Stimulated activated CD8-positive, alpha-beta memory T cell treated with anti-CD3 and anti-CD28 coated beads, Interleukin-7, amount 100 ng/mL, for 1 hour (primary cell): ENCODE measurements at places on chromosomes 16 and 17.

- no peak for DNase-seq
Measured at GRCh38 chr16:74277974-74278373, 18.6 kb upstream of the PSMD7 start.

DNA sequence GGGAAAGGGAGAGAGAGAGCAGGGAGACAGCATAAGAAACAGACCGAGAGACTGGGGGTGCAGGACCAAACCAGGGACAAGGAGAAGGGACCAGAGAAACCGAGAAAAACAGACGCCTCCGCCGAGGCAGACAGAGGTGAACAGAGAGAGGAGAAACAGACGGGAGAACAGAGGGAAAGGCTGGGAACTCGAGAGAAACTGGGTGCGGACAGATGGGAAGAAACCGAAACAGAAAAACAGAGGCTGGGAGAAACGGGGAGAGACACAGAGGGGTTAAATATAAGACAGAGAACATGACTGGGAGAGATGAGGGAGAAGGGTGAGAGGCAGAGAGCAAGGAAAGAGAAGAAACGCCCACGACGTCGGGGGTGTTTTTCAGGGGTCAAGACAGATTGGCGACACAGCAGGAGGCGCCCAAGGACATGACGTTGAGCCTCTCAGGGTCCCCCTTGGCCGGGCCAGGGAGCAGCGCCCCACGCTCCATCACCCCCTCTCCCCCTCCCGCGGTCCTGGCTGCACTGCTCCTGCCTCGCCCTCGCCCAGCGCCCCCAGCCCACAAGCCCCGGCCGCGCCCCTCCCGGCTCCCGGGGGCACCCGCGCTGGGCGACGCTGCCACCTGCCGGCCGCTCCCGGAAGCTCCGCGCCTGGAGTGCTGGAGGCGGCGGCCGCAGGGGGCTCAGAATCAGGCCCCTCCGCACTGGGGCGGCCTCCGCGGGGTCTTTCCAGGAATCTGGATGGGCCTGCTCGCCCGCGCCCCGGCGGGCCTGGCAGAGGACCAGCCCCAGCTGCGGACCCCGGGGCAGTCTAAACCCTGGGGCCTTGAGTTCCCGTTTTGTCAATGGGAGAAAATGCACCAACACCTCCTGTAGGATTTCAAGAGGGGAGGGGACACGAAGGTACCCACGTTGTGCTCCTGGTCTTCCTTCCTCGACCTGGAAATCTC, 1.3 kb upstream of the TMEM92 start:
- DNase-seq, result no peak

DNA sequence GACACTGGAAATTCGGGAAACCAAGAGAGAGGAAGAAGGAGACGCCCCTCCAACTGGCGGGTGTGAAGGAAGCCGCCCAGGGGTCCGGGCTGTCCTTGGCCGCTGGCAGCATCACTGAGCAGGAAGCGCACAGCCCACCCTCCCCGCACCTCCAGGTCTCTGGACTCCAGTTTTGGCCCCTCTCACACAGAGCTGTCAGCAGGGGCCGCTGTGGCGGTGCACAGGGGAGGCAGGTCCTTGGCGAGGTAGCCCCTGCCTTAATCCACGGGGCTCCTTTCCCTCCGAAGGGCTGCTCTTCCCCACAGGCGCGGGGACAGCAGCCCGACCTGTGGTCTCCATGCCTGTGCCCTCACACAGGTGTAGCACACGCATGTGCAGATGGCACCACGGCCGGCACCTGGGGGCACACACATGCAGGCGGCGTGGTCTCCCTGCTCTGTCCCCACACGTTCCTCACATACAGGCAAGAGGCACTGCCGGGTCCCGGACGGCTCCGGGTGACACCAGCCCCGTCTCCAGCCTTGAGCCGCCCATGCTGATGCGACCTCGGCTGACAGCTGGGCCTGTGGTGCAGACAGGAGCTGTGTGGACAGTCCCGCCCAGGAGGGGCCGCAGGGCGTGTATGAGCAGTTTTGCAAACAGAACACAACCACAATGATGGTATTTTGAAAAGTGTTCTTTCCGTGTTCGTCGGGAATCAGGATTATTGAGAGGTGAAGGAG, 26.6 kb upstream of the CHMP6 start:
- DNase-seq, result no peak

- no peak for DNase-seq
Measured at GRCh38 chr17:53543472-53543871, 279.3 kb upstream of the KIF2B start.
